Liver (tissue), 10 donors: ENCODE measurements at places on chromosomes 4 and X.
A peak's percentile ranks its signal among the peaks of the same experiment; 100 is the strongest.

GRCh38 chrX:129957241-129958082 is 25.0 kb upstream of the BCORL1 start:
- peak; percentile 67 for DNase-seq

DNA sequence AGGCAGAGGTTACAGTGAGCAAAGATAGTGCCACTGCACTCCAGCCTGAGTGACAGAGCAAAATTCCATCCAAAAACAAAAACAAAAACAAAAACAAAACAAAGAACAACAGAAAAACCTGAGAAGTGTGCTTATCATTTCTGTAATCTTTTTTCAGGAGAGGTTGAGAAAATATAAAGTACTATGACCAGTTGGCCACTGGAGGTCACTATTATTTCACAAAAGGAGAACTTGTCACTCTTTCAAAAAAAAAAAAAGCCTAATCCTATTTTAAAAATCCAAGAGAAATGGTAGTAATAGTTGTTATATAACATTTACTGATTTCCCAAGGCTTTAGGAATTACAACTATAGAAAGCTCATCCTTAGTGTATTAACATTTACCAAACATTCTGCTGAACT is 24.9 kb upstream of the RNF150 start:
- DNase-seq: no peak

GRCh38 chrX:115898382-115899001 is 272.1 kb upstream of the AGTR2 start:
- DNase-seq: no peak

DNA sequence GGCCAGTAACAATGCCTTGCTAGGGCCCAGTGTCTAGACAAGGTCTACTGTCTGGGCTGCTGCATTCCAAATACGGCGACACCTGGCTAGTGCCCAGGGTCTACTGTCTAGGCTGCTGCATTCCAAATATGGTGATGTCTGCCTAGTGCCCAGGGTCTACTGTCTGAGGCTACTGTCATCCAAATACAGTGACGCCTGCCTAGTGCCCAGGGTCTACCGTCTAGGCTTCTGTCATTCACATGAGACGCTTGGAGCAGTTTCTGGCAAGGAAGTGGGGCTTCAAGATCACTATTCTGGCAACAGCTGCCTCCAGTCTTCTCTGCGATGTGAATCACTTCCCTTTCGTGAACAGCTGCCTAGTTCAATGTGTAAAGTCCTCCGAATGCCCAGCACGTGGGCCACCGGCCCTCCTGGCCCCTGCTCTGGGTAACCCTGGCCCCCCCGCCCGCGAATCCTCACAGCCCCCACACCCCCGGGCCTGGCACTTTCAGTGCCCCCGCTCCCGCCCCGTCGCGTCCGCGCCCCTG is 12.7 kb downstream of the ACOX3 start:
- DNase-seq: no peak

DNA sequence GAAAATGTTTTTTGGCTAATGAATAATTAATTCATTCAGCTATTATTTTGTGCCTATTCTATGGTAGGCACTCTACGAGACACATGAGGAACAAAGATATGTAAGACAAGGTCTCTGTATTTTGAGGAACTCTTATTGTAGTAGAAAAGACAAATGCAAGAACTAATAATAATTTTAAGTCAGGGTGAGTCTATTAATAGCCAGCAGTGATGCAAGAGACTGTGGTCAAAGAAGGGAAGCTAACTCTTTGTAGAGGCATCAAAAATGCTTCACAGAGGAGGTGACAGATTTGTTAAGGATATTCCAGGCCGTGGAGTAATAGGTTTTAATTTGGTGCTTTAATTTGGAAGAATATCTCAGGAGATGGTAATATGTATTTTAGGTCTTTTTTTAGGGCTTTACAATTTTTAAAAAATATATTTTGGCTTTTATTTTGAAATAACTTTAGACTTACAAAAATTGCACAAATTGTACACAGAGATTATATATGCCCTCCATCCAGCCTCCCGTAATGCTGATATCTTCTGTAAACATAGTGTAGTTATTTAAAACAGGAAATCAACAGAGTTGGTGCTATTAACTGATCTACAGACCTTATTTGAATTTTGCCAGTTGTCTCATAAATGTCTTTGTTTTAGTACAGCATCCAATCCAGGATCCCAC is 48.1 kb downstream of the DCLK2 start:
- no peak for DNase-seq

DNA sequence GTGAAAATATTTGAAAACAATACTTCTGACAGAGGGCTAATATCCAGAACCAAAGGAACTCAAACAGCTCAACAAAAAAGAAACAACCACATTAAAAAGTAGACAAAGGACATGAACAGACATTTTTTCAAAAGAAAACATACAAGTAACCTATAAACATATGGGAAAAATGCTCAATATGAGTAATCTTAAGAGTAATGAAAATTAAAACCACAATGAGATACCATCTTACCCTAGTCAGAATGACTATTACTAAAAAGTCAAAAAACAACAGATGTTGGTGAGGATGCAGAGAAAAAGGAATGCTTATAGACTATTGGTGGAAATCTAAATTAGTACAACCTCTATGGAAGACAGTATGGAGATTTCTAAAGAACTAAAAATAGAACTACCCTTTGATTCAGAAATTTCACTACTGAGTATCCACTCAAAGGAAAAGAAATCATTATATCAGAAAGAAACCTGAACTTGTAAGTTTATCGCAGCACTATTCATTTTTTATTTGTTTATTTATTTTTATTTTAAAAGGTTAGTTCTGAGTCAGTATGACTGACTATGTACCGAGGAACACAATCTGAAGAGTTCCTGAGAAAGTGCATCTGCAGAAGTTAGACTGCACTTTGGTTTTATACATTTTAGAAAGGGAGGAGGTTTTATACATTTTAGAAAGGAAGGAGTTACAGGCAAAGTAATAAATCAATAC is 231.3 kb downstream of the INPP4B start:
- DNase-seq: no peak
